MV-4-11 (cell line): ENCODE measurements at places on chromosomes 11 and 22.

GRCh38 chr11:12245549-12246016, 131.8 kb upstream of the PARVA start:
- DNase-seq = no peak

DNA sequence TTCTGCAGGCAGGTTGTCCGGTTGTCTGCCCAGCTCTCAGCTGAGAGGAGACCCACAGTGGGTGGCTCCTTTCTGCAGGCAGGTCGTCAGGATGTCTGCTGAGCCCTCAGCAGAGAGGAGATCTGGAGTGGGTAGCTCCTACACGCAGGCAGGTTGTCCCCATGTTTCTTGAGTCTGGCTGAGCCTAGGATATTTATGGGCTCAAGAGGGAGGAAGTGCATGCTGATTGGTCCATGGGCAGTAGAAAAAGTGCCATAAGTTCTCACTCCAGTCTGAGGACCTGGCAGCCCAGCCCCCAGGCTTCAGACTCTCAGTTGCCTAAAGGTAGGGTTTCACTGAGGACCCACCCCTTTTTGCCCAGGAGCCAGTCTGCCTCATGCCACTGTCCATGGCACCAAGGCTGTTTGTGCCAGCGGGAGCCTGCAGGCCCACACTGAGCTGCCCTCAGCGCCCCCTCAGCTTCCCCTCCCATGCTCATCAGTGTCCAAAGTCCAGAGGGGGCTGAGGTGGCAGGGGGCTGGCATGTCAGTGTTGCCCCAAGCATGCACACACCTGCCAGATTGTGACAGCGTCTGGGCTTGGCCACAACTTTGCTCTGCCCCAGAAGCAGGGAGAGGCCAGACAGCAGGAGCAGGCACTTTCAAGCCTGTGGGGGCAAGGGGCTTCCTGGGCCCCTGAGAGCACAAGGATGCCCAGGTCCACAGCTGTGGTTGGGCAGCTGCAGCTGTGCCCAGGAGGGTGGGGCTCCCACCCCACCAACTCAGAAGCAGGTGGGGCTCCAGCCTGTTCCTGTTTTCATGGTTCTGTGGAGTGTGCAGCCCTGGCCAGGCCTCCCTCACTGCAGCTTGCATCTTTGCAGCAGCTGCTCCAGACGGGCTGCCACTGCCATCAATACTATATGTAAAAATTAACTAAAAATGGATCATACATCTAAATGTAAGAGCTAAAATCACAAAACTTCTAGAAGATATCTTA, 3.8 kb upstream of the RNF141 start:
- peak; percentile 52 for DNase-seq

DNA sequence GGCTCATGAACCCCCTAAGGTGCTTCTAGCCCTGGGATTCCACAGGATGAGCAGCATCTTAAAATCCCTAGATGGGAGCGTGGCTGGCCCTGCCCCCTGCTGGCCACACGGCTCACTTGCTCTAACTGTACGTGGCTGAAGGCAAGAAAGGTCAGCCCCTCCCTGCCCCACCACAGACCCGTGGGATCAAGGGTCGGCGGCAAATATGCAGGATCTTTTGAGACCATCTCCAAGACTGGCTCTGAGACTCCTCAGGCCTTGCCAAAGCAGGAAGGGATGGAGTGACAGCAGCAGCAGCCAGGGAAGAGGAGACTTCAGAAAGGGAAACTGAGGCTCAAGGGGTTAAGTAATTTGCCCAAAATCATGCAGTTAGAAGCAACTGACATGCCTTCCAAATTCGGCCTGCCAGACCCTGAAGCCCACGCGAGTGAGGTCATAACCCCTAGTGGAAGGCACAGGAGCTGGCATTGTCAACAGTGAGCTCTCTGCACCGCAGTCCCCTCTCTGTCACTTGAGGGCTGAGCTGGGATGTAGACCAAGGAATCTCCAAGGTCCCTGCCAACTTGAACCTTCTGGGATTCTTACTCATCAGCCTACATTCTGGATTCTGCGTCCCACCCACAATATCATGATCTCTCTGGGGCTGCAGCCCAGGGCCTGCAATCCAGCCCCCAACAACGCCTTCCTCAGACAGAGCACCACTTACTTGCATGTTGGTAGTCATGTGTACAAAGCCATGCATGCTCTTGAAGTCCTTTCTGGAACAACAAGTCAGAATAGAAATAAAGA, 31.4 kb downstream of the CREB3L1 start:
- peak; percentile 20 for DNase-seq

- DNase-seq = no peak
Measured at GRCh38 chr11:41323446-41323845, 136.0 kb downstream of the LRRC4C start.

DNA sequence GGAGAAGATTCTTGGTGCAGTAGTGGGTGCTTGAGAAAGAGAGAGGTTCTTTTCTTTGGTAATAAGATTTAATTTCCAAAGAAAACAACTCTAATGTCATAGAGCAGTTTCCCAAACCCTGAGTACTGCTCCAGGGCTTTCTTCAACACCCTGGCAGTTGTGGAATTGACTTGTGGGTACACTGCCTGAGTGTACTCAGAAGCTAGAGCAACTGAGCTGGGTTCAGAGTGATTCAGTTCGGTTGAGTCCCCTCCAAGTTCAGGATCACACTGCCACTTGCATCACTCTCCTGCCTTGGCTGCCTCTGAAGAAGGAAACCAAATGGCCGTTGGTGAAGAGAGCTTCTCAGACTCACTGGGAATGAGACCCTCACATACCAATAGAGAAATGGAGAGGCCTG, 5.3 kb downstream of the DMC1 start:
- DNase-seq = no peak

DNA sequence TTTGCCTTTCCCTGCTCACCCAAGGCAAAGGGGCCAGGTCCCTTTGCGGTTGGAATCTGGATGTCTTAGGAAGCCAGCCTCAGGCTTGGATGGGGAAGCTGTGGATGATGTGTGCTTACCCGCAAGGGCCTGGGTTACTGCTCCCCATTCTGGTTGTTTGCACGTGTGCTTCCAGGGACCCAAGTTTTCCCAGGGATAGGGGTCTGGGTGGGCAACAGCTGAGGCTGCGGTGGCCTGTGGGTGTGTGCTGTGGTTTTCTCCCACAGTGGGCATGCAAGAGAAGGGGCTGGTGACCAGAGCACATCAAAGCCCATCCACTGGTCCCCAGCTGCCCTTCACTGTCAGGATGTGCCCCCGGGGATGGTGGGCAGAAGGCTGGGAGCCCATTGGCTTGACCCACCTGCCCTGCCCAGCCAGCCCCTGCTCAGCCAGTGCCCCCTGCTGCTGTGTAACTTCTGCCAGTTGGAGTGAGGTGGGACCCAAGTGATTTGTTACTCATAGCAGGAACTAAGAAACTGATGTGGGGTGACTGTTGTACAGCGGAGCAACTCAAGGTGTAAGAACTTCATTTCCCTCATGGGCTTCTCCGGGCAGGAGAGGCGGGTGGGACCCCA, 3.3 kb downstream of the CAPN5 start:
- DNase-seq = no peak

DNA sequence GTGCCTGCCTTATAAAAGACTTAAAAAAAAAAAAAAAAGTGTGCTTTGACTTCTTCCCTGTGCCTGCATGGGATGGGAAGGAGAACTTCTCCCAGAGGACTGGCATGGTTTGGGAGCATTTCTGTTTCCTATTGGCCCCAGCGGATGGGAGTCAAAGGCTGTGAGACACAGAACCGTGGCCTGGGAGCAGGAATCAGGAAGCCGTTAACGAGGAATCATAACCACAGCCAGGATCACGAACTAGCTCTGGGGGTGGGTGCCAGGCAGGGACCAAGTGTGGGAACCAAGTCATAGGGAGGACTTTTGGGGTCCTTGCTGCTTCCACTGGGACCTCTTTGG, 526 bp downstream of the C1QTNF6 start:
- DNase-seq = no peak

DNA sequence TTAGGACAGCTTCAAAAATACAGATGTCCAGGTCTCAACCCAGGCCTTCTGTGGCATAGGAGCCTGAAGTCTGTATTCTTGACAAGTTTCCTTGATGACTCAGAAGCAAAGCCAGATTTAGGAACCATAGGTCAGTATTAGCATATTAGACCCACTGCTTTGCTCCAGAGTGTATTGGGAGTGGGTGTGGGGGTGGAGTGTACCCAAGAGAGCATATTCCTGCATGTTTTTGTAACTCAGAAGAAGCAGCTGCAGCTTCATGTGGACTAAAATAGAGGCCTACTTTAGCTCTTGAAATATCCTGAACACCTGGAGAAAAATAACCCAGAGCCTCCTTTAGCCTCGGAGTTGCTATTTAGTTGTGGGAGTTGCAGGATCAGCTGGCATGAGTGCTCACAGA, 106.7 kb downstream of the CCDC81 start:
- no peak for DNase-seq

DNA sequence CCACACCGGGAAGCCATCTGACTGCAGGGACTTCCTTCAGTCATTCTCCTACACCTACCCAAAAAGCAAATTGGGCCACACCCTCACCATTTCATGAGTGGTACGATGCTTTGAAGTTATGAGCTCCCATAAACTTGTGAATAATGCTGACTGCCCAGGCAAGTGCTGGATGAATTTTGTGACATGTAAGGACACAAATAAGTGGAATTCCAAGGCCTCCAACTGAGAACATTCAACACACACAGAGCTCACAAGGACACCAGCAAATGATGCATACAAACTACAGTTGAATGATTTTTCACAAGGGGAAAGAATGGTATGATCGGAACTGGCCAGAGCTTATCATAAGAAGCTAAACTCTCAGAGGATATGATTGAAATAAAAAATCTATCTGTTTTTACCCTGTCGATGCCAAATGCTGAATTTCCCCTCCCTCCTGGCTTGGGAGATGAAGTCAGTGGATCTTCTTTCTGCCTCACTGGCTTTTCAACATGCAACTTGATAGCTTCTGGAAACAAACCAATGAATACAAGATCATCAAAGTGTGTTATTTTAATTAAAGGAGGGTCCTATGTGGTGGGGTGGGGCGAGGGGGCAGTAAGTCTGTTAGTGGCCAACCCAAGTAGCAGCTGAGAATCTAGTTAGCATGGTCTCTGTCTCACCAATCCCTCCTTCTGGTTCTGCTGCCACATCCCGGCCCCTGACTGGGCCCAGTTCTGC, 123.8 kb downstream of the WT1 start:
- DNase-seq = no peak

DNA sequence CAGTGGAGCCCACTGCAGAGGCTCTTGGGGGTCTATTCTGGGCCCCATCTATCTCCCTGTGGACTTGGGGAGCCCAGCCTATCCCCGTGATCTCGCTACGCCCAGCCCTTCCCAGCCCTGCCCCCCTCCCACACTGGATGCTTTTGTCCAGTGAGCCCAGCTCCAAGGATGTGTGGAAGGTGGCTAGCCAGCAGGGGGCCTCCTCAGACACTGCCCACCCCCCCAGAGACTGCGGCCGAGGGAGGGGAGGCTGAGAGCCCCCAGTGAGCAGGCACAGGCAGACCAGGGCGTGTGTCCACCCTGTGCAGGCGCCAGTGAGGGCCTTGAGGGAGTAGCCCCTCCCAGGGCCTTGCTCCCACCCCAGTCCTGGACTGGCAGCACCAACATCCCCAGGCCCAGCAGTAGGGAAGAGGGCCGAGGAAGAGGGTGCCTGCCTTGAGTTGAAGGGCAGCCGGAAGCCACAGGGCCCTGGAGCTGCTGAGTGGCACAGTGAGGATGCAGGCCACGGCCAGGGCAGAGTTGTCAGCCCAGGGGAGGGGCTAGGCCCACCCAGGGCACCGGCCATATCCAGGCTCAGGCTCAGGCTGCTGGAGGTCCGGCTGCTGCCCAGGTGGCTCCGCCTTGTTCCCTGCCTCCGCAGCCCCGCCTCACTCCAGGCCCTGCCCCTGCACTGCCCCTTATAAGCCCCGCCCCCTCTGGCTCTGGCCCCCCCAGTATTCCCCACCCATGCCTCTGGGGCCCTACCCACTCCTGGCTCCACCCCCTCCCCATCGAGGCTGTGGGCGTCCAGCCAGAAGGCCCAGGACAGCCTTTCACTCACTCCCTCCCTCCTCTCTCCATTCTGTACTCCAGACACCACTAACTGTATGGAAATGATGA, 28.0 kb downstream of the MOB2 start:
- DNase-seq = no peak

- DNase-seq = peak; percentile 80
Measured at GRCh38 chr11:117000014-117000737, 98.1 kb downstream of the SIK3 start.

GRCh38 chr11:67539550-67539949, 16.3 kb upstream of the CABP2 start:
- DNase-seq = no peak

- no peak for DNase-seq
Measured at GRCh38 chr11:13902523-13902922, 60.0 kb upstream of the SPON1 start.

- DNase-seq = no peak
Measured at GRCh38 chr11:83970061-83970671, 684.0 kb upstream of the CCDC90B start.

- DNase-seq = no peak
Measured at GRCh38 chr11:9008011-9008550, 4.3 kb upstream of the NRIP3 start.

GRCh38 chr11:96132437-96132836, 208.5 kb upstream of the MTMR2 start:
- no peak for DNase-seq

- DNase-seq = no peak
Measured at GRCh38 chr11:2724104-2724503, 24.3 kb upstream of the KCNQ1OT1 start.

GRCh38 chr11:67442504-67443404, 522 bp downstream of the CORO1B start:
- no peak for DNase-seq

DNA sequence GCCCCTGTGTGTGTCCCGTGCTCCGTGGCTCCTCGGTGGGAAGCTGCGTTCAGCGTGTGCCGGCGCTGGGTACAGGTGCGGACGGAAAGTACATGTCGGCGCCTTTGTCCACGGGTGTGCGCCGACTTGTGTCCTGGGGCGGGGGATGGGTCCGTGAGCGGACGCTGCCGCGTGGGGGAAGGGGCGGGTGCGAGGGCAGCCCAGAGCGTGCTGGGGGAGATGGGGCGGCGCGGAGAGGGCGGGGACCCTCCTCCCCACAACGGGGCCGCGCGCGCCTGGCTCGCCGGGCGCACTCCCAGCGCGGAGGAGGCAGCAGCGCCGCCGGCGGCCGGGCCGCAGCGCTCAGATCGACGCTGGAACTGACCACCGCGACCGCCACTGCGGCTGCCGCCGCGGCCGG, 33.6 kb upstream of the RELT start:
- DNase-seq = no peak

DNA sequence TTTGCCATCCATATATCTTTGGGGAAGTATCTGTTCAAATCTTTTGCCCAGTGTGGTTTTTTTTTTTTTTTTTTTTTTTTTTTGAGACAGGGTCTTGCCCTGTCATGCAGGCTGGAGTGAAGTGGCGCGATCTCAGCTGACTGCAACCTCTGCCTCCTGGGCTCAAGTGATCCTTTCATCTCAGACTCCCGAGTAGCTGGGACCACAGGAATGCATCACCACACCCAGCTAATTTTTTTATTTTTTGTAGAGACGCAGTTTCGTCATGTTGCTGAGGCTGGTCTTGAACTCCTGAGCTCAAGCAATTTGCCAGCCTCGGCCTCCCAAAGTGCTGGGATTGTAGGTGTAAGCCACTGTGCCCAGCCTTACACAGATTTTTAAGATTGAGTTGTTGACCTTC, 4.8 kb upstream of the FAM118A start:
- no peak for DNase-seq

- peak; percentile 53 for DNase-seq
Measured at GRCh38 chr11:77353131-77353530, 51.6 kb upstream of the GDPD4 start.
